Substantia nigra (tissue), 51 donors: ENCODE measurements at places on chromosomes 4 and X.

DNA sequence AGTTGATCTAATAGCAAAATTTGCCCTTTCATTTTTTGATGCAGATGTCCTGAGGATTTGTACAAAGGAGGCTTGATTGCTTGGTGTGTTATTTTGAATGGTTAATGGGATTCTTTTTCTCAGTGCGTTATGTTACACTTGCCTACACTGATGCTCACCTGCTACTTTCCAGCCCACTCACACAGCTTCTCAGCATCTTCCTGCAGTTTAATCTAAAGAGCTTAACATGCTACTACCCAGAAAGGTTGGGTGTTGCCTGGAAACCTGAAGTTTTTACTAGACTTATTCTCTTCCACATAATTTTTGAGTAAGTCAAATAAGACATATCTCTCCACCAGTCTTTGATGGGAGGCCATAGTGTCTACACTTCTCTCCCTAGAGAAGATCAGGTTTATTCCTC, 9.9 kb upstream of the GPR101 start:
- no peak for DNase-seq

DNA sequence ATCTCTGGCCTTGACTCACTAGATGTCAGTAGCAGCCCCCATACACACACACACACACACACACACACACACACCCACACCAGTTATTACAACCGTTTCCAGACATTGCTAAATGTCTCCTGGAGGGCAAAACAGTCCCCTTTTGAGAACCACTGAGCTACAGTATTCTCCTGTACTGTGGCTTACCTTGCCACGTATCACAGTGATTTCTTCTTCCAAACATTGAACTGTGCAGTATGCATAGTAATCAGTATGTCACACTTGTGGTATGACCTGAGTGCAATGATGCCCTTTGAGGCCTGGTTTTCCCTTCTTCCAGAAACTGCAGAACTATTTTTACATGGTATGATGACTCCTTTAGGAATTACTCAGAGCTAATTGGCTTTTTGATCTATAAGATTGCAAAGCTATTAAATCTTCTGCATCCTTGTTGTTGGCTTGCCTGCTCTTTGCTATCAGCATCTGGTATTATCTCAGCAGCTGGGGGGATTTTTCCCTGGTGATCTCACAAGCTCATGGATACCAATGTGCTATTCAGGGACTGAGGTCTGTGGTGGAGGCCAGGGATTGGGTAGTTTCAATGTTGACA, 3.6 kb upstream of the THOC2 start:
- DNase-seq, result no peak

GRCh38 chrX:16853537-16853936, 16.6 kb downstream of the RBBP7 start:
- no peak for DNase-seq

DNA sequence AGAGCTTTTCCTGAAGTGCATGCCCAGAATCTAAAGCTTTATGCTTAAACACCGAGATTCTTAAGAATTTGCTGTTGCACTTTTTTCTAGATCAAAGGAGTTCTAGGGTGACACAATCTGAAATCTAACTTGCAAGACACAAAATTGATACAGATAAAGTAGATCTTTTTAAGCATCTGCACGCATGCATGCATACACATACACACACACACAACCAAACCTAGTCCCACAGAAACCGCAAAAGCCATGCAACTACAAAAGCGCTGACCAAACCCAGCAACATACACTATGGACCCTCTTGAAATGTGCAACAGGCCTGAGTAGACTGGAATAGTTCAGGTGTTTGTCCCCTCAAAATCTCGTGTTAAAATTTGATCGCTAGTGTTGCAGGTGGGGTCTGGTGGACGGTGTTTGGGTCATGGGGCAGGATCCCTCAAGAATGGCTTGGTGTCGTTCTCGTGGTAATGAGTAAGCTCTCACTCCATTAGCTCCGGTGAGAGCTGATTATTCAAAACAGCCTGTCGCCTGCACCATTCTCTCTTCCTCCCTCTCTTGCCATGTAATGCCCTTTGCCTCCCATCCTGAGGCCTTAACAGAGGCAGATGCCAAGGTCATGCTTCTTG, 52.7 kb downstream of the IRF2 start:
- no peak for DNase-seq

DNA sequence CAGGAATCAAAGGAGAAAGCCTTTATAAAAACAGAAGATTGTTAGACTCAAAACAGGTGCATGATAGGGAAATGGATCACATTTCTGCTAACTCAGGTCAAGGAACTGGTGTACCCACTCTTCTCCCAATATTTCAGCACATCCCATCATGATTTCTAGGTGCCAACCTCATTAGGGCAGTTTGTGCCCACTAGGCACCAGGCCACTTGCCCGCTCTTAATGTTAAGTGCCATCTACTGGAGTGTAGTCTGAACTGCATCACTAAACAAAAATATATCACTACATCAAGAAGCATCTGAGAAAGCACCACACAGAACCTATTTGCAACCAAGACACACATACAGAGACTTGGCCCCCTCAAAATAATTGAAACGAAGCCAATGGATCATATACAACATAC, 140.4 kb upstream of the GRID2 start:
- DNase-seq, result no peak

DNA sequence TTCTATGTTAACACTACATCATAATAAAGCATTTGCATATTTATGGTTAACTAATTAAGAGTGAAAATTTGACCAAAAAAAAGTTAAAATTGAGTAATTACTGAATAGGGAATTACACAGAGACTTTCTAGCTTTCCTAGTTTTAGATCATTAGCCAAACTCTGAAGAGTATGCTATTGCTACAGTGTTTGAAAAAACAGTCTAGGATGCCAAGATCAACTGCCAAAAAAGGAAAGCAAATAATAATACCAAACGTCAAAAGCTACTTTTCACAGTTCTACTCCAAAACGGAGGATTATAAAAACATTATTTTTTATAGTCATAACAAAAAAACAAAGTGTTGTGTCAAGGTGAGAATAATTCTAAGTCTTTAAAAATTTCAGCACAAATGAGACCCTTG, 359.8 kb upstream of the CTSO start:
- no peak for DNase-seq

DNA sequence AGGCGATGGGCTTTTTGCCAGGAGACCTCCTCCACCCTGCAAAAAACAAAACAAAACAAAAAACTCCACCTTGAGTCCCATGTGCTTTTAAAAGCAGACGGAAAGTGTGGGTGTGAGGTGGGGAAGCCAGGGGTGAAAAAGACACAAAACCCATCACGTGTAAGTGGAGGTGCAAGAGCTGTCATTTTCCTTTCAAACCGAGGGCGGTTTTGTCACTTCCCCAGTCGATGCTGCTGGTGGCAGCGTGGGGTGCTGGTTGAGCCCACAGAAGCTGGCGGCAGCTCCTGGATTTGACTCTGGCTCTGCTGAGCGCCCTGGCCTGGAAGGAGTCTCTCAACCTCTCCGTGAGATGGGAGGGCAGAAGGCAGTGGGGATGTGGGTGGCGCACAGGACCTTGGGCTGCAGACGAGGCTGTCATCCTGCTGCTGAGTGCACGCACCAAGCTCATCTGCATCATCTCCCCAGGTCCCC, 110.0 kb downstream of the PSAPL1 start:
- DNase-seq, result no peak

GRCh38 chr4:45006078-45006477, 279.7 kb upstream of the GNPDA2 start:
- DNase-seq, result no peak

GRCh38 chrX:154321594-154321993, 26.0 kb downstream of the TKTL1 start:
- DNase-seq, result no peak

- DNase-seq, result no peak
Measured at GRCh38 chr4:102862016-102862415, 6.8 kb upstream of the CISD2 start.

DNA sequence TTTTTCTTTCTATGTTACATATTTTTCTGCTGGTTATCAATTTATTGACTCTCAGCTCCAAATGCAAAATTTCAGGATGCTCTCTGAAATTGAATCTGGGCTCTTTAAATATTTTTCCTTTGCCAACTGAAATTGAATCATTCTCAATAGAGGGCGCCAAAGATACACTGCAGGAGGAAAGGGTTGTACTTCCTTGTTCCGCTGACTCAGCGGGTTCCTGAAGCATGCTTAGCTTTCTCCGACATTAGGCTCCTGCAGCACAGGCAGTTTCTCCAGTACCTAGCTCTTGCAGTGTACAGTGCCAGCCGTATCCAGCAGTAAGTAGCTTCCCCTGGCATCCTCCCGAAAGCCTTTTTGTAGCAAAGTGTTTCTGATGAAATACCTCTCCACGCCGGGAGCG, 28.8 kb upstream of the CFAP47 start:
- no peak for DNase-seq

- DNase-seq, result no peak
Measured at GRCh38 chrX:85084770-85085393, 81.2 kb downstream of the APOOL start.
